ENCODE measurements at places on chromosomes 6 and 20.

GRCh38 chr6:160455541-160456213 is 107.5 kb downstream of the SLC22A3 start:
- peak; percentile 37 for DNase-seq

DNA sequence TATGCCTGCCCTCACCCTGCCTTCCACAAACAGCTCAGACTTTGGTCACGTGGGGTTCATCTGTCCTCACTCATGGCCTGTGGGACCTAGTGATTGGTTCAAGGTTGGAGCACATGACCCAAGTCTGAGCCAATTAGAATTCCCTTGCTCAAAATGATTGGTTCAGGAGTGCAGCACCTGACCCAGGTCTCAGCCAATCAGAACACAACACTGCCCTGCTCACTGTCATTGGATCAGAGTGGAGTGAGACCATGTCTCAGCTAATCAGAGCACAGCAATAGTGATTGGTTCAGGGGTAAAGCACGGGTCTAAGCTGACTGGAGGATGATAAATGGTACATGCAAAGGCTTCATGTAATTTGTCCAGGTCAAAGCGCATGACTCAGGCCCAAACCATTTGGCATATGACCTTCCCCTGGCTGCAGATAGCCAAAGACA is 102.2 kb downstream of the PREX1 start:
- peak; percentile 22 for DNase-seq

GRCh38 chr6:112268654-112269053 is 14.3 kb upstream of the LAMA4 start:
- DNase-seq: no peak

- DNase-seq: peak; percentile 67
Measured at GRCh38 chr6:122788208-122788607, 850 bp upstream of the SMPDL3A start.

DNA sequence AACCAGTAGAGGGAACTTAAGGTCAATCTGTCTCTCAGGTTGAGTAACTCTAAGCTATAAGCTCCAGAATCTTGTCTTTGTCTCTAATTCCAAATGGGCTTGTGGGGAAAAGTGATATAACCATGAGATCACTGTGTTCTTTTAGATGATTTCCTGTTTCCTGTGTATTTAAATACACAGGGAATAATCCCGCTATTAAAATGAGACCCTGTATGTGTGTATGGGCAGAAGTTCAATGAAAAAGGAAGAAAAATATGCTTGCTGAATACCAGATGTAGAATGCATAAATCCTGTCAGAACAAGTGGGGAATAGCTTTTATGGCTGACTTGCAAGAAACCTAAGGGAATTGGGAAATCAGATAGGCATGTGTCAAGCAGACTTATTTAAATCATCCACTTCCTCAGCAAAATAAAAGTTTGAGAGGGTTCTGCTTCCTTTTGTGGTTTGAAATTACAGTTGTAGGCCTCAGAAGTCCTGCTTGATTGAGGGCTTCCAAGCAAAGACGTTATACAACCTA is 164.7 kb upstream of the PDE7B start:
- no peak for DNase-seq

DNA sequence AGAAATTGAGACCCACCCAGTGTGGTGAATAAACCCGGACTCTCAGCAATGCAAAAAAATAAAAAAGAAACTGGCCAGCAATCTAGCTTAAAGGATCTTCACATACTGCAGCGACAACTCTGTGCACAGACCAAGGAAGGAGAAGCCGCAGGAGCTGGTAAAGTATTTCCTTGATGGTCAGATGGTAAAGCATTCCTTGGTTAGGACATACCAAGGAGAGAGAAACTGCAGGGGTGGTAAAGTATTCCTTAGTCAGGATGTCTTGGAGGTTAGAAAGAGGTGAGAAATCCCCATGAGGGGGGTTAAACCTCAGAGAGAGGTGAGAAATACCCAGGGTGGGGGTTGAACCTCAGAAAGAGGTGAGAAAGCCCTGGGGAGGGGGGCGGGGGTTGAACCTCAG is 86.8 kb downstream of the PLG start:
- no peak for DNase-seq

DNA sequence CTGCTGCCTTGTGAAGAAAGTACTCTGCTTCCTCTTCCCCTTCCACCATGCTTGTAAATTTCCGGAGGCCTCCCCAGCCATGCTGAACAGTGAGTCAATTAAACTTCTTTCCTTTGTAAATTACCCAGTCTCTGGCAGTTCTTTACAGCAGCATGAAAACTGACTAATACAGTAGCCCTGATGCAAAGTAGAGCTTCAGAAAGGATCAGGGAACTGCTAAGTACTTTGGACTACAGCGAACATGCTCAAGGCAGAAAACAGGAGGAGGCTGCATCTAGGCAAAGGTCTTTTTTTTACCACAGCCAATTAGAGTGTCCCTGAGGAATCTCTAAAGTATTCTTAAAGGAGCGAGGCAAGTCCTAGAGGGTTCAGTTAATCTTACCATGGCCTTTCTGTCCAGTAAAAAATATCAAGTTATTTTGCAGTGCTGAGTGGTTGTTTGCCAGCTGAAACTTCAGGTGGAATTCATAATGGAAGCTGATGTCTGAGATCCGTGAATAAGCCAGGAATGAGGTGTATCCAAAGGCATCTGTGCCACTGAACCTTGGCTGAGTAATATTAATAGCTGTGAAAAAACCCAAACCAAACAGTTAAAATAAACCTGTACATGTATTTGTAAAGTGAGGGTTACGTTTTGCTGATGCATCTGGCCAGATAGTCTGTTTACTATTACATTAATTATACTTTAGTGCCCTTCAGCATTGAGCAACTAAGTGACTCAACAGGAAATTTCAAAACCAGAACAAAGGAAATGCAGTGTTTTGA is 170.4 kb downstream of the PHF3 start:
- DNase-seq: peak; percentile 55

DNA sequence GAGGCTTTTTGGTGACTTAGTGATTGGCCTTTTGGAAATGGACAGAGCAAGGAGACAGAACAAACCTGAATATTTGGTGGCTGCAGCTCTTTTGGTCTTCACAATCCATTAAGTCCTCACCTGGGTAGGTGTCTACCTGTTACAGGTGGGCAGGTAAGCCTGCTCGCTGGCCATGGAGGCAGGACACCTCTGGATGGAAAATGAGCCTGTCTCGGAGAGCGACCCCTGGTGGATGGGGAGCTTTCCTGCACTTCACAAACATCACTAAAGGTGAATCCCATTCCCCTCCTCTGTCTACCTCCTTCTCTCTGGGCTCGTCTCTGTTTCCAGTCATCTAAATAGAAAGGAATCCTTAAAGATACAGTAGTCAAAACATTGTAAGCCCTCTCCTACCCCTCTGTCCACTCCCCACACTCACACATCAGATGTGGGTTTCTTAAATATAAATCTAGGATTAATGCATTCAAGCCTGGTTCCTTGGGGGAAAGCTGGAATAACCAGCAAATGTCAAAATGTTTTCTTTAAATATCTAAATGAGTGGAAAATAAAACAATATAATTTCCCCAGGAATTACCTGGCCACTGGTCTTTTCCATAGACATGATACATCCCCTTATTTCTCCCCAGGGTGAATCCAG is 304.9 kb downstream of the CDH26 start:
- peak; percentile 18 for DNase-seq

- DNase-seq: no peak
Measured at GRCh38 chr20:62557999-62558408, 82.2 kb upstream of the GATA5 start.

DNA sequence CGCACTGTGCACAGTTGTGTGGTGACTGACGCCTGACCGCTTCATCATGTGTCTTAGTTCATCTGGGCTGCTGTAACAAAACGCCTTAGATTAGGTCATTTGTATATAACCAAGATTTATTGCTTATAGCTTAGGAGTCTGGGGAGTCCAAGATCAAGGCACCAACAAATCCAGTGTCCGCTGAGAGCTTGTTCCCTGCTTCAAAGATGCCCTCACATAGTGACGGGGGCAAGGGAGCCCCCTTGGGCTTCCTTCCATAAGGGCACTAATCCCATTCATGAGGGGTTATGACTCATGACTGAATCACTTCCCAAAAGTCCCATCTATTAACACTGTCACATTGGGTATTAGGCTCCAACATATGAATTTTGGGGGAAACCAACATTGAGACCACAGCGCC is 34.6 kb downstream of the CYP24A1 start:
- DNase-seq: no peak

DNA sequence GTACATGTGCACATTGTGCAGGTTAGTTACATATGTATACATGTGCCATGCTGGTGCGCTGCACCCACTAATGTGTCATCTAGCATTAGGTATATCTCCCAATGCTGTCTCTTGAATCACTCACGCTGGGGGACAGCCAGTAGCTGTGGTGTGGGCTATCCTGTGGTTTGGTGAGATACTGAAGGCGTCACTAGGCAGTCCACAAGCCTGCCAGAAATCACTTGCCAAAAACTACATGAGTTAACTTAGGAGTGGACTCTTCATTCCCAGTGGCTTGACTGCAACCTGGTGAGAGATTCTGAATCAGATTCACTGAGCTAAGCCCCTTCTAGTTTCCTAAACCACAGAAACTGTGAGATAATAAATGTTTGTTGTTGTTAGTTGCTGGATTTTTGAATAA is 191.3 kb downstream of the TSHZ2 start:
- no peak for DNase-seq

DNA sequence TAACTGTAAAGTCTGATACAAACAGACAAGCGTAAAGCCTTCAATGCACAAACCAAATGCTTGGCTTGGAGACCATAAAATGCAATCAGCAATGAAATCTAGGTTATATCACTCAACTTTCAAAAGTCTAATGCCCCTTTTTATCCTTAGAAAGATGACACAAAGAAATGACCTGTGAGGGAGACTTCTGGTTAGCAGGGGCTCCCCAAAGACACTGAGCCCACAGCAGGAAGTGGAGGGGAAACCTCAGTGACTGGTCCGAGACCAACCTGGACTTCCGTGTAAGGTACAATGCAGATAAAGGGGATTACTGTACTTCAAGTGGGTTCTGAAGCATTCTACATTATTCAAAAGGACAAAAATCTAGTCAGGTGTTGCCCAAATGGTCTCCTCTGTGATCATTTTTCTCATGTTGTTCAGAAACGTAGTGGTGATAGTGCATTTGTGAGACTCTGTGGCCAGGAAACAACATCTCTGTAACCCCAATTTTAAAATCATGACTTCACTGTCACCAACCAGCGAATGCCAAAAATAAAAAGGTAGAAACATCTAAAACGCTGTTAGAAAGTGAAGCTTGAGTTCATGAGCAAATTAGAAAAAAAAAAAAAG is 88.2 kb downstream of the HIVEP2 start:
- DNase-seq: no peak

DNA sequence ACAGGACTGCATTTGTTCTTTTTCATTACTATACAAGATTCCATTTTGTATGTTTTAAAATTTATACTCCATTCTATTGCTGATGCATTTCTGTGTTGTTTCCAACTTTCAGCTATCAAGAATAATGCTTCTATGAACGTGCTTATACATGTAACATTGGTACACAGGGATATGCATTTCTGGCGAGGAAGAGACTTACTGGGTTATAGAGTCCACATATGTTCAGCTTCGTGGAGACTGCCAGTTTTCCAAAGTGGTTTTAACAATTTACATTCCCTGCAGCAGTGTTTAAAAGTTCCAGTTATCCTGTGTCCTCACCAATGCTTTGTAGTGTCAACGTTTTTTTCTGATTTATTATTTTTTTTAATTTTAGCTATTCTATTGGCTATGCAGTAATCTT is 48.5 kb downstream of the AIG1 start:
- no peak for DNase-seq

- no peak for DNase-seq
Measured at GRCh38 chr20:63065911-63066310, 59.1 kb upstream of the BHLHE23 start.

DNA sequence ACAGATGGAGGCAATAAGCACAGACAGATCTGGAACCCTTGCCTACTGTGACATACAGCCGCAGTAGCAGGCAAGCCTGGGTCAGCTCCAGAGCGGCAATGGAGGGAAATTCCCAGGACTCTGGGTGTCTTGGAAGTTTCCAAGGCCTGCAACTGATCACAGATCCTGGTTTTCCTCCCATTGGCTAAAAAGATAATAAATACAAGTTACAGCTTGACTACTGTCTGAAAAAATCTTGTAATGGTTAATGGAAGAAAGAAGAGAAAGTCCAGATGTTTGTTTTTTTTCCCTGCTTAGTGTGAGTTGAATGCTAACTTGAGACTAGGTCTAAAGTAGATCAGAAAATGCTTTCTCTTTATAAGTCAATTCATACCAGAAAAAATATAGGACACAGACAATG is 307.6 kb downstream of the ALDH8A1 start:
- no peak for DNase-seq

DNA sequence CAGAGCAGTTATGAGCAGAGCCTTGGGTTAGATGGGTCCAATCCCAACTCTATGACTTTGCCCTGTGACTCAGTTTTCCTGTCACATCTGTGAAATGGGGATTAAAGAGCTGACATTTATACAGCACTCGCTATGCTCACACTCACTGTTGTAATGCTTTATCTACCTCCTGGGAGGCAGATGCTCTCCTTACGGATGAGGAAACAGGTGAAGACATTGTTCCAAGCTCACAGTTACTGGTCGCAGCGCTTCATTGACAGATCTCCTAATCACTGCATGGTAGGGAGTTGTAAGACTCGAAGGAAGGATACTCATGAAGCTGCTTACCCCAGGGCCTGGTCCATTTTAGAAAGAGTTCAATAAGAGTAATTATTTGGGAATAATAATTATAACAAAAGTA is 2.9 kb upstream of the MYLK2 start:
- DNase-seq: no peak

DNA sequence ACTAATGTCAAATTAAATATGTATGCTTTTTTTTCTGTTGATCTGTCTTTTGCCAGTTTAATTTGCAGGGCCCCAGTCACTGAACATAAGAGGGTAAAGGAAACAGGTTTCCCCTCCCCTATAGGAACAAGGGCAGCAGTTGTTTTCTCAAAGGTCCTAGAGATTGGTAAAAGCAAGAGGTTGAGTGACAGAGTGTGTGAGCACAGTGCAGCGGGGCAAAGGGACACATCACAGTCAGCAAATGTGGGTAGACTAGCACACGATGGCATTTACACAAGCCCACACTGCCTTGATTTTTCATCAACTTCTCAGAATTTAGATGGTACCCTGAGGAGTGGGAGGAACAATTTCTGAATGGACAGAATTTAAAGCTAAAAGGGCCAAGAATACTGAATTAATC is 138.7 kb upstream of the MYLIP start:
- no peak for DNase-seq
